Cerebellar nuclear complex (tissue), 1 donor: ENCODE measurements at places on chromosomes 16 and 17.

DNA sequence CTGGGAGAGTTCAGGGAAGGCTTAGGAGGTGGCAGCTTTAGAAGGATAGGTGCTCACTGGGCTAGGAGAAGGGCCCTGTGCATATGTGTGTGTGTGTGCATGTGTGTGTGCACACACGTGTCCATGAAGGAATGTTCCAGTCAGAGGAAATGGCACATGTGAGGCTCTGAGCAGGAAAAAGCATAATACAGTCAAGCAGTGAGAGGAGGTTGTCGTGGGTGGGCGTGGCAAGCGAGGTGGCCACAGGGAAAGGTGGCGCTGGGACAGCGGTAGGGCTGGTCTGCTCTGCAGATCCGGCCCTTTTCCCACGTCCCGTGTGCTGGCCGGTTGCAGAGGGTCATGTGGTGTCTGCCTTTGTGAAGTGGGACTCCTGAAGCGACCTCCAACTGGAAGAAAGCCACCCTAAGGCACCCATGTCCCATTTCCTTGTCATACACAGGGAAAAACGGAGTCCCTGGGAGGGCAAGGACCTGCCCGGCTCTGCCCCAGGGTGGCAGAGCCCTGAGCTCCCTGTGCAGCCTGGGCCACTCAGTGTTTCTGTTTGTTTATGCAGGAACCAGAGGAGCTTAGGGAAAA lies 40.1 kb downstream of the NT5M start:
- DNase-seq = no peak

- DNase-seq = no peak
Measured at GRCh38 chr16:74487634-74488495, 66.6 kb upstream of the CLEC18B start.

GRCh38 chr16:7561908-7562405 lies 229.3 kb downstream of the RBFOX1 start:
- no peak for DNase-seq

DNA sequence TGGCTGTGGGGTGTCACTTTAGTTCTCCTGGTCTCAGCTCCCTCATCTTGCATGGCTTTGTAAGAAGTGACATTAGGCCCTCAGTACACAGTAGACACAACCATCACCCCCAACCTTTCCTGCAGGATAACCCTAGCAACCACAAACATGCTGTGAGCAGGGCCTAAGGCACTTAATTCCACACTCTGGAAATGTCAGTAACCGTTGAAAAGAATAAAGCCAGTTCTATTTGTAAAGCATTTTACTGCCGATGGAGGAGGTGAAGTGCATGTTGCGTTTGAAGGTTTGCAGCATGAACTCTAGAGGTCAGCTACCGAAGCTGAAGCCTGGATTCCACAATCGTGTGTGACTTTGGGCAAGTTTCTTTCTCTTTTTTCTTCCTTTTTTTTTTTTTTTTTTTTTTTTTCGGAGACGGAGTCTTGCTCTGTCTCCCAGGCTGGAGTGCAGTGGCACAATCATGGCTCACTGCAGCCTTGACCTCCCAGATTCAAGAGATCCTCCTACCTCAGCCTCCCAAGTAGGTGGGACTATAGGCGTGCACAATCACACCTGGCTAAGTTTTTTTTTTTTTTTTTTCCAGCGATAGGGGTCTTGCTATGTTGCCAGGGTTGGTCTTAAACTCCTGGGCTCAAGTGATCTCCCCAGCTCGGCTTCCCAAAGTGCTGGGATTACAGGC lies 26.1 kb upstream of the TOB1 start:
- no peak for DNase-seq

- DNase-seq = no peak
Measured at GRCh38 chr16:28569968-28570752, 16.4 kb downstream of the SGF29 start.

DNA sequence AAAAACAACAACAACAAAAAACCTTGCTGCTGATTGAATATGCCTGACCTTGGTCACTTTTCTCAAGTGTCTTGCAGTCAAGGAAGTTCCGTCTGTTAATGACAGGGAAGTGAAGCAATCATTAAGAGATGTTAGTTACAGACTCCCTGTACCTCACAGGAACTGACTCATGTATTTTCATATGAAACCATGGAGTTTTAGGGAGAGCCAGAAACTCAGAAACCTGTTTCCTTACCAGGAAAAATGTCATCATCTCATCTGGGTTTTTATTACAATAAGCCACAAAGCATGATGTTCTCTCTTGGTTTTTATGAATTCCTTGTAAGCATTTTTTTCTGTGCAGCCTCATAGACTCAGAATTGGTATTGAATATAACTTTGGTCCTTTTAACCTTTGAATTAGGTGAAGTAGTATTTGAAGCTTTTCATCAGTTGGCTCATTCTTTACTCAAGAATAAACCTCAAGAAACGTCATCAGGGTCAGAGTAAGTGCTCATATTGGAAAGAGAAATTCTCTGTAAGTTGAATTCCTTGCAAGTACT lies 10.3 kb downstream of the LYRM1 start:
- no peak for DNase-seq

- no peak for DNase-seq
Measured at GRCh38 chr17:56583772-56584171, 9.7 kb upstream of the NOG start.

- no peak for DNase-seq
Measured at GRCh38 chr16:87344931-87345631, 27.9 kb upstream of the C16orf95 start.

GRCh38 chr17:53822764-53823163 lies at the start of gene KIF2B:
KIF2B (plus strand) TSS chr17:53822927; CDS start chr17:53823034, 107 bp downstream.
- DNase-seq = no peak

- no peak for DNase-seq
Measured at GRCh38 chr17:79809530-79810129, 12.8 kb upstream of the CBX8 start.

GRCh38 chr17:46979147-46979863 lies at the start of gene RPRML:
RPRML (minus strand) TSS chr17:46979253; CDS start chr17:46979007, 246 bp downstream.
- no peak for DNase-seq

GRCh38 chr16:78289844-78290277 lies 190.4 kb downstream of the WWOX start:
- DNase-seq = no peak

DNA sequence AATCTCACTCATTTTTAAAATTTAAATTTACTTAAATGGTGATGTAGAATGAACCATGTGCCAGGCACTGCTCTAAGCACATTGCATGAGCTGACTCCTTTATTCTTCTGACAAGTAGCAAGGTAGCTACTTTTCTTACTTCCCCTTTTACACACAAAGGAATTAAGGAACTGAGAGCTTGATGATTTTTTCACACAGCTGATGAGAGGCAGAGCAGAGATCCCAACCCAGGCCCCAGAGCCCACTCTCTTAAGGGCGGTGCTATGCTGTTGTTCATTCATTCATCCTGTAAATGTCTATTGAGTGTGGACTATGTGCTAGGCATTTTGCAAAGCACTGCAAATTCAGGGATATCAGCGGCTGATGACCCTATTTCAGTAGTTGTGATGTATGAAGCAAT lies 17.9 kb downstream of the SEC14L5 start:
- no peak for DNase-seq

DNA sequence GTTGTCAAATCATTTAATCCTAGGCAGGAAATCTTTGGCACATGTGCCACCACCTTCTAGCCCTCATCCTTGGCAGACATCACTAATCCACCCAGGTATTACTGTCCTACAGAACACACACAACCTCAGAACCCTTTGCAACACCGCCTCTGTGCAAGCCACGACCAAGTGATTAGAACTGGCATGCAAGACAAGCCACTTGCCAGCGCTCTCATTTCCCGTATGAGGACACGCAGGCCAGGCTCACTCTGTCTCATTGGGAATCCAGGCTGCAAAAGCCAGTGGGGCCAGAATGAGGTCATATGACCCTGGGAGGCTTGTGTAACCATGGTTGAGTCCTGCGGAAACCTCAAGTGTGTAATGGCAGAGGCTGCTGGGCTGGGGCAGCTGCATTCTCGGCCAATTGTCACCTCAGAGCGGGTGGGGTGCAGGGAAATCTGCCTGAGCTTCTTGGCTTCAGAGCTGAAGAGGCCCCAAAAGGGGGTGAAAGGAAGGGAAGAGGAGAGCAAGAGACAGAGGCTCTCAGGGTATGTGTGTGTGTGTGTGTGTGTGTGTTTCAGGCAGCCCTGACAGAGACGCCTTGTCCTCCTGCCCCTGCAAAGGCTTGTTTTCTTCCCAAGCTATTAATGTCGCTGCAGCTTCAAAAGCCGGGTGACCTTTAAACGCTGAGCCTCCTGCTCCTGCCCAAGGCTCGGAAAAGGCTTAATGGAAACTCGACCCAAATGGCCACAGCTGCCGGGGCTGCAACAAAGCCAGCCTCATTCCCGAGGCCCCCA lies 43.2 kb upstream of the MRPS23 start:
- peak; percentile 33 for DNase-seq

GRCh38 chr17:79814974-79815835 lies 18.3 kb upstream of the CBX8 start:
- no peak for DNase-seq

DNA sequence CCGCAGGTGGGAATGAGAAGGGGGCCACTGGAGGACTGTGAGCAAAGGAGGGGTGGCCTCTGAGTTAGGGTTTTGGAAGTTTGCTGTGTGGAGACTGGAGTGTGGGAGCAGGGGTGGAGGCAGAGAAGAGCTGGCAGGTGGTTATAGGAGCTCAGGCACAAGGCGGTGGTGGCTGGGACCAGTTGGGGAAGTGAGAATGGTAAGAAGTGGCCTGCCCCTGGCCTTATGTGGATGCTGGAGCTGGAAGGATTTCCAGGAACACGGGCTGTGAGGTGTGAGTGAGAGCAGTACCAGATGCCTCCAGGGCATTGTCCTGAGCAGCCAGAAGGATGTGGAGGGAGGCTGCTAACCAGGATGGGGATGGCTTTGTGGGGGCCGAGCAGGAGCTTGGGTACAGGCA lies 277.2 kb downstream of the SNX29 start:
- no peak for DNase-seq

DNA sequence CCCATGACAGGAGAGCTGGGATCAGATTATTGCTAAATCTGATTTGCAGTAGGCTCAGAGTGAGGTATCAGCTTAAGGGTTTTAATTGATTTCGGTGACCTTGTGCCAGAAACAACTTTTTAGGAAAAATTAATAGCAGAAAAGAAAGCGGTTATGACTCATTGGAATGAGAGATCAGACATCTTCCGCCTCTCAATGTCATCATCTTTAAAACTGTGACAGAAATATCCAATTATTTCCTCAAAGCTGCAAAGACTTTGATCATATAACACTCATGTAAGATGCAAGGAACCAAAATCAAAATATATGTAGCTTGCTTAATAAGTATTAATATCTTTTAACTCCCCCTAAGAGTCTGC lies 190.1 kb upstream of the FOXF1 start:
- DNase-seq = no peak

- no peak for DNase-seq
Measured at GRCh38 chr17:50275279-50275678, 1.0 kb downstream of the TMEM92 start.

DNA sequence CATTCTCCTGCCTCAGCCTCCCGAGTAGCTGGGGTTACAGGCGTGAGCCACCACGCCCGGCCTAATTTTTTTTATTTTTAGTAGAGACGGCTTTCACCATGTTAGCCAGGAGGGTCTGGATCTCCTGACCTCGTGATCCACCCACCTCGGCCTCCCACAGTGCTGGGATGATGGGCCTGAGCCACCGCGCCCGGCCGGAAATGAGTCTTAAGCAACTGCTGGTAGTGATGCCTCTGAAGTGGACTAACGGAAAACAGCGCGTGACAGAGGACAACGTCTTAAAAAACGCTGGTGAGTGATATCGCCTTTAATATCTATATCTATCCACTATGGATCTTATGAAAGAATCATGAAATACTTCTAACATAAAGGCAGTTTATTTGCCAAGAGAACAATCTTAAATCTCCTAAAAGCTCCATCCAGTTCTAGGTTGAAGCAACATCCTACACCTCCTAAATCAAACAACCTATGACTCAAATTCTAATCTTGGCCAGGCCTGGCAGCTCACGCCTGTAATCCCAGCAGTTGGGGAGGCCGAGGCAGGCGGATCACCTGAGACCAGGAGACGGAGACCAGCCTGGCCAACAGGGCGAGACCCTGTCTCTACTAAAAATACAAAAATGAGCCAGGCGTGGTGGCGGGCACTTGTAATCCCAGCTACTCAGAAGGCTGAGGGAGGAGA lies 69.8 kb downstream of the NXN start:
- no peak for DNase-seq

- no peak for DNase-seq
Measured at GRCh38 chr17:2061441-2061958, 6.6 kb downstream of the HIC1 start.

DNA sequence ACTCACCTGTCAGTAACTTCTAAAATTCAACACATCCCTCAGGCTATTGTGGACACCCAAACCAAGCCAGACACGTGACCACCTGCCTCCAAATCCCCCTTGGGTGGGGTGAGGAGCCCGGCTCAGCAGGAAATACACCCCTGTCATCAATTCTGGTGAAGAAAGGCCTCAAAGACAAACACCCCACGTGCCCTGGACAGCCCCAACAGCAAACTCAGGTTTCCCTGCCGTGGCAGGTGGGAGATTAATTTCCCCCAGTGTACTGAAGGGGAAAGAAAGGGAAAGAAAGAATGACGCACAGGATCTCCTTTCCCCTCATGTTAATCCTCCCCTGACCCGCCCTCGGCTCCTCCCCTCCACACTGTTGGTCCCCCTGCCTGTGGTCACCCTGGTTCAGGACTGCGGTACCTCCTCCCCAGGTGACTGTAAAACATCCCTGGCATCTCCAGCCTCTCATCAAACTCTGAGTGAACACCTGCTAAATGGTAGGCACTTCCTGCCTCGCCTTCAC lies 98.3 kb downstream of the ZNF423 start:
- DNase-seq = no peak

DNA sequence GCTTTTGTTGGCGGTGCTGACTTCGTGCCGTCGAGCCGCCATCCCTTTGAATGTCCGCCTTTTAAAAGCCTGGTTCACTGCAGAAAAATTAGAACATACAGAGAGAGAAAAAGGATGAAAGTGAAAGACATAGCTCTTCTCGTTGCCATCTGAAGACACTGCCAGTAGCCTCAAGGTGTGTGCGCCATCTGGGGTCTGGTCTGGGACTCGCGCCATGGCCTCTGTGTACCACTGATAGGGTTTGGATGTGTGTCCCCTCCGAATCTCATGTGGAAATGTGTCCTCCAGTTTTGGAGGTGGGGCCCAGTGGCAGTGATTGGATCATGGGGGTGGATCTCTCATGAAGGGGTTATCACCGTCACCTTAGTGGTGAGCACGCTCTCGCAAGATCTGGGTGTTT lies 15.5 kb downstream of the GSE1 start:
- no peak for DNase-seq

GRCh38 chr17:61731330-61731729 lies 132.0 kb downstream of the BRIP1 start:
- no peak for DNase-seq

DNA sequence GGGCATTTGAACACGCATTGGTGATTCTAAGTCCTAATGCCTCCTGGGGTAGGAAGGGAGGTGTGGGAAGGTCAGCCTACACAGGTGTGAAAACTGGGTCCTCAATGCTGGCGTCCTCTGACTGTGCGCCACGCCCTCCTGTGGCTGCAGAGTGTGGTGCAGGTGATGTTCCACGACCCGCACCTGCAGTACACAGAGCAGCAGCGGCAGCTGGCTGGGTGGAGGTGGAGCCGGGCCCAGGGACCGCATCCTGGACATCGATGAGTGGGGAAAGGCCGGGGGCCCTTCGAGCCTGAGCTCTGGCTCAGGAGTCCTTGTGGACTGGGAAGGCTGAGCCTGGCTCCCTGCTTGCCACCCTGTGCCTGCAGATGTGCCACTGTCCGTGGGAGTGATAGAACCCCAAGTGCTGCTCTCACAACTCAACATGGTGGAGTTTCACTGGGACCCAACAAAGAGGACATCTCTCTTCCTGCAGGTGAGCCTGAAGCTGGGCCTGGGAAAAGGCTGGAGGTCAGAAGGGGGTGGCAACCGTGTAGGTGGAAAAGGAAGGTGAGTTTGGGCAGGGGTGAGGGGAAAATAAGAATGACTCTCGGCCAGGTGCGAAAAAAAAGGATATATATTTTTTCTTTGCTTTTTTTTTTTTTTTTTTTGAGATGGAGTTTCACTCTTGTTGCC lies 14.0 kb upstream of the STAC2 start:
- no peak for DNase-seq
